ENCODE measurements at places on chromosomes 5 and 9. TPM values are rescaled to one million over a fixed set of nuclear protein-coding genes. Genes with fewer than 3 reads are reported as not detected.

GRCh38 chr5:148981353-148981752 lies 81.5 kb downstream of the SH3TC2 start:
- no peaks in the 10 kb centered on the region for H3K36me3 ChIP-seq
- H3K4me3 ChIP-seq, result no peak overlapping the region
- peaks cover 7% of the 10 kb centered on the region for H3K27me3 ChIP-seq
- no peak for DNase-seq
- no peaks in the 10 kb centered on the region for H3K4me1 ChIP-seq

GRCh38 chr9:29004988-29005387 lies 1431.7 kb upstream of the C9orf72 start:
- H3K36me3 ChIP-seq, result no peaks in the 10 kb centered on the region
- no peak overlapping the region for H3K27ac ChIP-seq
- DNase-seq, result no peak

GRCh38 chr5:161857358-161857757 lies 9.4 kb downstream of the GABRA1 start:
- H3K36me3 ChIP-seq, result no peaks in the 10 kb centered on the region
- H3K27me3 ChIP-seq, result no peaks in the 10 kb centered on the region
- DNase-seq, result no peak

DNA sequence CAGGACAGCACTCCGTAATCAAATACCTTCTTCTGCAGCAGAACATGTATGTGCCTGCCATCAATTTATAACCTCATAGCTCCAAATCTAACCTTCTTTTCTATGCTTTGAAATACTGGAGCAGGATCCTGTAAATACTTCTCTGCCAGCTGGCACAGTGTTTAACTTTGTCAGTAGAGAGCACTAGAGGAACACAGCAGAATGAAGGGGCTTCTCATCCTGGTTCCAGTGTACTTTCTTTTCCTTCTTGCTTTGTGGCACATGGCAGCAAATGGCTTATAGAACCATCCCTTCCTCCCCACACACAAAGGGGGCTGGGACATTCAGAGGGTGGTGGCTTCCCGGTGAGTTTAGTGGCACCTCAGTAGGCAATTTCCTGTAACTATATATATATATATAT lies 3.8 kb upstream of the FBXW11 start:
- H3K27ac ChIP-seq, result no peak overlapping the region
- peaks cover 12% of the 10 kb centered on the region for H3K4me1 ChIP-seq
- no peaks in the 10 kb centered on the region for H3K27me3 ChIP-seq
- H3K4me3 ChIP-seq, result no peak overlapping the region
- H3K36me3 ChIP-seq, result peaks cover 6% of the 10 kb centered on the region

DNA sequence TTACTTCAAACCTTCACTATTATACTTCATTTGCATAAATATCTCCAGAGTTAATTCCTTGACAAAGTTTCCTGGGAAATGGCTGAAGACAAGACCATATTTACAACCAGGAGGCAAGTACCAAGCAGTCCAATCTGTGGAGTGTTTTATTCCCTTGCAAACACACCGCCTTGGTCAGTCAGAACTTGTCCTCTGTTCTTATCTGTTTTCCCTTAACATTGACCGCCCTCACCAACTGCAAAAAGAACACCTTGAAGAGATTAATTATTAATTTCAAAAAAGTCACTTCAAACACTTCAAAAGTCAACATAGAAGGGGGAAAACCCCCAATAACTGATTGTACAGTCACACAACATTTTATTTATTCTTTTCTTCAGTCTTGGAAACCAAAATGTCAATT lies 269.0 kb upstream of the RGMB start:
- no peak for DNase-seq
- H3K36me3 ChIP-seq, result no peaks in the 10 kb centered on the region
- peaks cover 2% of the 10 kb centered on the region for H3K27me3 ChIP-seq
- H3K4me1 ChIP-seq, result no peaks in the 10 kb centered on the region
- no peak overlapping the region for H3K27ac ChIP-seq
- no peak overlapping the region for H3K4me3 ChIP-seq

- no peak for DNase-seq
- H3K4me1 ChIP-seq, result no peaks in the 10 kb centered on the region
- H3K27me3 ChIP-seq, result no peaks in the 10 kb centered on the region
- no peak overlapping the region for H3K4me3 ChIP-seq
These were observed 12.1 kb upstream of the CAAP1 start for GRCh38 chr9:26904671-26905070.

- H3K27ac ChIP-seq, result no peak overlapping the region
- no peaks in the 10 kb centered on the region for H3K36me3 ChIP-seq
- H3K4me3 ChIP-seq, result no peak overlapping the region
These were observed 40.9 kb upstream of the PWWP2A start for GRCh38 chr5:160159991-160160792.

DNA sequence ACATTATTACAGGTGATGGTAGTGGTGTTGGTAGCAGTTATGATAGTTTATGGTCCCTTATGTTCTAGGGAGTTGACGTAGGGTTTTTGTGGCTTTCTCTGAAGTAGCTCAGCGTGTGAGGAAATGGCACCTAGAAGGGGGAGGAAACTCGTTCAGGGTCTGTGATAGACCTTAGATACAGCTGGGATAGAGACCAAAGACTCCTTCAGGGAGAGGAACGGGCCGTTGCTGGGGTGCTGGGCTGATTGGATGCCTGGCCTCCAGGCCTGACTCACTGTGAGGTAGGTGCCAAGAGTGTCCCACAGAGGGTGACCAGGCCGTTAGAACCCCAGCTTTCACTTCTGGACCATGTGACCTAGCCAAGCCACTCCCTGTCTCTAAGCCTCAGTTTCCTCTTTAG lies 96.6 kb downstream of the DAB2IP start:
- no peaks in the 10 kb centered on the region for H3K36me3 ChIP-seq
- H3K4me3 ChIP-seq, result no peak overlapping the region
- peak overlapping the region; percentile 13 for H3K27ac ChIP-seq
- H3K27me3 ChIP-seq, result no peaks in the 10 kb centered on the region

The GALNT12 gene
- 12.7 TPM for total RNA-seq

The CDC25C gene
- 19.0 TPM for total RNA-seq

The UBE2B gene
- 115 TPM for total RNA-seq

Data from activated CD4-positive, alpha-beta T cell treated with anti-CD3 and anti-CD28 coated beads for 36 hours (primary cell).